ENCODE measurements at places on chromosomes 2 and 18.

DNA sequence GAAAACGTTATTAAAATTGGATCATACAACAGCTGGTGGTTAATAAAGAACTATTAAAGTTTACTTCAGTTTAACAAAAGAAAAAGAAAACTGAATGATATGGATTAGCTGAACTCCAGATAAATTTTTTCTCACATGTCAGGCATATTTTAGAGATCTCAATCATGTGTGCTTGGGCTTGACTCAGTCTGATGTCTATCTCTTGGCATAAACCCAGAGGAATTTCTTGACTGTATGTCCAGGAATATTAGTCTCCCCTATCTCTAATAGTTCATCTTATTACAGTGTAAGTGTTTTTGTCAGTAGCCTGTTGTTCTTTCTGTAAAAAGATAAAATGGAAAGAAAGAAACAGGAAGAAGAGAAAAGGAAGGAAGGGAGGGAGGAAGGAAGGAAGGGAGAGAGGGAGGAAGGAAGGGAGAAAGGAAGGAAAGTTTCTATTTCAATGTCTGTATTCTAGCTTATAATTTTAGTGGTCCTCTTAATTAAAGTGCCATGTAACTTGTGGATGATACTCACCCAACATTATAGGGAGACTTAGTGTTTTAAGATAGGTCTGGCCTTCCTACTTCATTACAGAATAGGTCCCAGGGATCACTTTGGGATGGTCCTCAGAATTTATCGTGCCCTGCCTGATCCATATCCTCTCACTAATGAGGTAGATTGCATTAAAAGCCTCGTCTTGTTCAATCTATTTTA, 99.7 kb upstream of the UGP2 start:
- DNase-seq, result peak; percentile 7

GRCh38 chr2:144432921-144433320, 87.0 kb downstream of the ZEB2 start:
- no peak for DNase-seq

DNA sequence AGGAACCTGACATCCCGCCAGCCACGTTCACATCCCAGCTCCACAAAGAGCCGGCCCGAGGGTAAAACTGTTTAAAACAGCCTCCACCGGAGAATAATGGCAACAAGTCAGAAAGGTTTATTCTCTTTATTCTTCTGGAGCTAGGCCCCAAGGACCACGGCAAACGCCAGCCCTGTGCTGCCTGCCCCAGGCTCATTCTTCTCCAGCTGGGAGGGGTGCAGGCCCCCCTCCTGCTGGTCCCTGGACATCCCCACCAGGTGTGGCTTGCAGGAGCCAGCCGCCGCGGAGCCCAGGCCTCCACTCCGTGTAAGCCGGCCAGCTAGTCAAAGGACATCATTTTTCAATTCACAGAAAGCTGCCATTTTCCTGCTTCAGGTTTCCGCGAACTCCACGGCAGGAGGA, 65.8 kb upstream of the SALL3 start:
- DNase-seq, result no peak

GRCh38 chr18:52903857-52904256, 563.9 kb downstream of the DCC start:
- DNase-seq, result peak; percentile 2

GRCh38 chr2:204576362-204576979, 31.2 kb downstream of the PARD3B start:
- DNase-seq, result no peak

- DNase-seq, result no peak
These were observed 75.8 kb downstream of the UGGT1 start for GRCh38 chr2:128166746-128167353.

DNA sequence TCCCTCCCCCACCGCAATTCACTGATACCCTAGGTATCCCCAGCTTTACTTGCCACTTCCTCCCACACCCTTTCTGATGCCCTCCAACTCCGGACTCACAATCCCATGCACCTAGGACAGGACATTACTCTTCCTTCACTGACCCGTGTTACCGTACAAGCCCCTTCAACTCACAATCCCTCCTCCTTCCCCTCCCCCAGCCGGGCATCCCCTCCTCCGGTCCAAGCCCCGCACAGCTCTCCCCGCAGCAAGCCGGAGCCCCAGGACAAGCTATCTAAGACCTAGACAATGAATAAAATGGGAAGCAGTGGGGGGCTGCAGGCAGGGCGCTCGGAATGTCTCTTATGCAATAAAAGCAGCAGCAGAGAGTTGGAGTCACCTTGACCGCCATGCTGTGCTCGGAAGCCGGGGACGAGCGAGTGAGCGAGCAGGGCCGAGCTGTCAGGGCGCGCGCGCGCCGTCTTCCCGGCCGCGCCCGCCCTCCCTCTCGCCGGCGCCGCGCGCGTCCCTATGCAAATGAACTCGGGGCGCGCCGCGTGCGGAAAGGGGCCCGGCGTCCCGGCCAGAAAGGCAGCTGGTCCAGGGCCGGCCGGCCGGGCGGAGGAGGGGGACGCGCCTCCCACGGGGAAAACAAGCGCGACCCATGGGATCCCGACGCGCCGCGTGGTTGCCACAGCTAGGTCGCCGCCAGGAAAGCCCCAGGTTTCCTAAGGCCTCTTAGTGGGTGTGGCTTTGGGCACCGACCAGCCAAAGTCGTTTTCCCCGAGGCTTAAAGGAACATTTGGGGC, at the start of gene SLC25A12:
Gene SLC25A12 (minus strand): TSS at position 421 of the 788 bp plus-strand sequence. CDS start 30 bp downstream, at position 391.
- DNase-seq, result peak; percentile 82

GRCh38 chr2:172496160-172496608, 59.7 kb upstream of the PDK1 start:
- DNase-seq, result no peak

Data from COLO829 (cell line).